ENCODE measurements at places on chromosomes 2 and 18.

DNA sequence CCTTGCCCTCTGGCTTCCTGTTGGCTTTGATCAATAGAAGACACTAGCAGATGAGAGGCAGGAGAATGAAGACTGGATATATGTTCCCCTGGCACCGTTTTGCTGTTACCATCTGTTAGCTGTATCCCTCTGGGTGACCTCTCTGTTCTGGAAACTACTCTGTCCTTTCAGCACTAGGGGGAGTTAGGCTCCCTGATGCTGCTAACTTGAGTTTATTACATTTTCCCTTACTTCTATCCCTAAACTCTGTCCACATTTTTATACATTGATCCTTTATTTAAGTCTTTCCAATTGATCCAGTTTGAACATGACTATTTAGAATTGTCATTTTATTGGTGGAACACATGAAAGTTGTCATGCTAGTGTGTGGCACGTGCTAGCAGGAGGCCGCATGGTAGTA lies 1014.3 kb upstream of the CDH2 start:
- DNase-seq = no peak

- DNase-seq = no peak
Measured at GRCh38 chr2:190879474-190880377, 895 bp upstream of the GLS start.

GRCh38 chr2:24334245-24334633 lies 26.1 kb downstream of the ITSN2 start:
- DNase-seq = no peak

- no peak for DNase-seq
Measured at GRCh38 chr2:64947885-64948284, 41.3 kb upstream of the SLC1A4 start.

DNA sequence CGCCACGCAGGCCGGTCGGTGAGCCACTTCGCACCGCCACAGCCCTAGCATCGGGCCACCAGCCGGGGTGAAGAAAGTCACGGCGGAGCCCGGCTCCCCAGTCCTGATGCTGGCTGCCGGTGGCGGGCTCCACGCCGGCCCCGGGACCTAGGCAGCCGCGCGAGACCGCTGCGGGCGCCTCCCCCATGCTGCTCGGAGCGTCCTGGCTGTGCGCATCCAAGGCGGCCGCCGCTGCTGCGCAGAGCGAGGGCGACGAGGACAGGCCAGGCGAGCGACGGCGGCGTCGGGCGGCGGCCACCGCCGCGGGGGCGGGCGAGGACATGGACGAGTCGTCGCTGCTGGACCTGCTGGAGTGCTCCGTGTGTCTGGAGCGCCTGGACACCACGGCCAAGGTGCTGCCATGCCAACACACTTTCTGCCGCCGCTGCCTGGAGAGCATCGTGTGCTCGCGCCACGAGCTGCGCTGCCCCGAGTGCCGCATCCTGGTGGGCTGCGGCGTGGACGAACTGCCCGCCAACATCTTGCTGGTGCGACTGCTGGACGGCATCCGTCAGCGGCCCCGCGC lies 433 bp downstream of the SH3RF3 start:
- DNase-seq = no peak

- DNase-seq = no peak
Measured at GRCh38 chr18:79491081-79491551, 95.4 kb downstream of the NFATC1 start.

- no peak for DNase-seq
Measured at GRCh38 chr18:61992285-61992684, 99.5 kb upstream of the RNF152 start.

GRCh38 chr2:54585136-54585733 lies 129.1 kb downstream of the SPTBN1 start:
- no peak for DNase-seq

GRCh38 chr2:162063899-162064298 lies 10.1 kb downstream of the DPP4 start:
- DNase-seq = no peak

- no peak for DNase-seq
Measured at GRCh38 chr18:59383851-59384250, 24.8 kb upstream of the LMAN1 start.

GRCh38 chr2:127479866-127480743 lies 46.2 kb downstream of the IWS1 start:
- DNase-seq = no peak

- peak; percentile 19 for DNase-seq
Measured at GRCh38 chr2:47653902-47654789, 128.8 kb upstream of the MSH6 start.

DNA sequence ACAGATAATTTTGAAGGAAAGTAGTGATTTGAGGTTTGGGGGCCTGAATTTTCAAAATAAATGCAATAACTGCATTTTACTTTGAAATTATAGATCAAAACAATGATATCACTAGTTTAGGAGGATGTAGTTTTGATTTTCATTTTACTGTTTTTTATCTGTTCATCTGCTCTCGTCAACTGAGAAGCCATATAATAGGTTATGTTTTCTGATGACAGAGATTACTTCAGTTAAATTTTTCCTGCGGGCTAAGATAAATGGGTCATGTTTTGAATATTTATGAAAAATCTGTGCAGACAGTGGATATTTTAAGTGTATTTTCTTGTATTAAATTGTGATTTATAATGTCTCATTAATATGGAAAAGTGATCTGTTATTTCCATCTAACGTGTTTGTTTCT lies 573.4 kb downstream of the CPS1 start:
- DNase-seq = no peak

- DNase-seq = no peak
Measured at GRCh38 chr18:57576316-57576715, 10.2 kb downstream of the FECH start.

DNA sequence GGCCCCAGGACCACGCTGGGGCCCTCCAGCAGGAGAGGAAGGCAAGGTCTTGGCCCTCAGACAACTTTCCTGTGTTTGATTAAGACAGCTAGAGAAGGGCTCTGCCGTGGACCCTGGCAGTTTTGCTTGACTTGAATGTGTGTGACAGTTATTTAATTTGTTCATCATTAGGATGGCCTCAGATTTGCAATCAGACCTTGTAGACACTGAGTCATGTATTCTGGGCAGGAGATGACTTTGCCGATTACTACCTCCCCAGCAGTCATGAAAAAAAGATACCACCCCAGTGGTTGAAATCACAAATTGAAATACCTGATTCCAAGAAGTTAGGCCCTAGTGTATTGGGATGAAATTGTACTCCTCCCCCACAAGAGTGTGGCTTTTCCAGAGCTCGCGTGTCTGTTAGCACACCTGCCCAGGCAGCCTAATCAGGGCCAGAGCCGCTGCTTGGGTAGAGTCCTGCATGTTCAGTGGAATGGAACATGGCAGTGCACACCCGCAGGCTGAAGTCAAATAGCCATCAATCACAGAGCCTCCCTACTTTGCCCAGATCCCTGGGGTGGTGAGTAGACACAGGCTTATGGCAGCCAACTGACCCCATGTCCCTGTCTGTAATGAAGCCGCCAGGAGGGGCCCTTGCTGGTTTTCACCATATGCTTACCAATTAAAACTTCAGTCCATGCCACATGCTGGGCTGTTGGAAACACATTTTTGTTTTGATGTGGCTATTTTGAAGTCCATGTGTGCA lies 122.5 kb downstream of the TPGS2 start:
- no peak for DNase-seq

GRCh38 chr2:14189929-14190328 lies 442.6 kb upstream of the LRATD1 start:
- DNase-seq = no peak

DNA sequence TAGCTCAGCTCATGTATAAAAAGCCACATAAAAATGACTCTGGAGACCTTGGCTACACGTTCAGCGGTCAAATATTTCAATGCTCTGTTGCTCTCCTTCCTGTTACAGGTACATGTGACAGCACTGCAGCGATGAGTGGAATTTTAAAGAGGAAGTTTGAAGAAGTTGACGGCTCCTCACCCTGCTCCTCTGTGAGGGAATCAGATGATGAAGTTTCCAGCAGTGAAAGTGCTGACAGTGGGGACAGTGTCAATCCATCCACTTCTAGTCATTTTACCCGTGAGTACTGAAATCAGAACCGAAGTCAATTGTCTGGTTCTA lies 125.4 kb downstream of the CSRNP3 start:
- no peak for DNase-seq

- DNase-seq = no peak
Measured at GRCh38 chr2:28717339-28717758, 34.3 kb upstream of the PPP1CB start.

DNA sequence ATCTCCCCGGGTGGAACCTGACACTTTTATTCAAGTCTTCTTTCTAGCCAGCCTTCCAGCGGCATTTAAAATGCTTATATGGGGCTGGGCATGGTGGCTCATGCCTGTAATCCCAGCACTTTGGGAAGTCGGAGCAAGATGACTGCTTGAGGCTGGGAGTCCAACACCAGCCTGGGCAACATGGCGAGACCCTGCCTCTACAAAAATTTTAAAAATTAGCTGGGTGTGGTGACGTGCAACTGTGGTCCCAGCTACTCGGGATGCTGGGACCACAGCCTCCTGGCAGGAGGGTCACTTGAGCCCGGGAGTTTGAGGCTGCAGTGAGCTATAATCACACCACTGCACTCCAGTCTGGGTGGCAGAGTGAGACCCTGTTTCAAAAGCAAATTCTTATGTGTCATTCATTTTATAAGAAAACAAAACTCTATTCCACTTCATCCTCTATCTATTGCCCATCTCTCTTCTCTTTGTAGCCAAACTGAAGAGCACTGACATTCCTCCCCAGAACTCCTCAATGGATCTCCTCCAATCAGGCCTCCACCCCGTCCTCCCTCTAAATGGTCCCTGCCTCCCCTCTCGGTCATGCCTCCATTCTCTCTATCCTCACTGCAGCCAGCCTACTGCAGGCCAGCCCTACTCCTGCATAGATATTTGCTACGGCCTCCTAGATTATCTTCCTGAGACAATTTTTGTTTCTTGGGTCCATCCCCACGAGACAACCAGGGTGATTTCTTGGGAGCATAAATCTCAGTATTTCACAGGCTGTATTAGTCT lies 18.0 kb upstream of the RHOB start:
- no peak for DNase-seq

DNA sequence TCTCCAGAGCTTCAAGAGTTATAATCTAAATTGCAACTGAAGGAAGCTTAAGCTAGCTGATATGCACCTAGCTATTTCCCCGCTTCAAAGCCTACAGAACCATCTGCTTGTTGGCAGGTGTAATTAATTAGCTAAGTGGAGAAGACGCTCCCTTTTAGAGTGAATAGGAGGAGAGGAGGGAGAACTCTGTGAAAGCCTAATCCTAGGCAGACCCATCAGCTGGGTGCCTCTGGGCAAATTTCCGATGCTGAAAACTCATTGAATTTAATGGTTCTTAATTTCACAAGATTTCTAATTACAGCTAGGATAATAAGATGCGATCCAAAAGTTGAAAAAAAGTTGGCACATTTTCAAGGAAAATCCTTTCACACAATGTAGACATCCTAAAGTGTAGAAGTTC lies 735.9 kb downstream of the ERBB4 start:
- DNase-seq = no peak

DNA sequence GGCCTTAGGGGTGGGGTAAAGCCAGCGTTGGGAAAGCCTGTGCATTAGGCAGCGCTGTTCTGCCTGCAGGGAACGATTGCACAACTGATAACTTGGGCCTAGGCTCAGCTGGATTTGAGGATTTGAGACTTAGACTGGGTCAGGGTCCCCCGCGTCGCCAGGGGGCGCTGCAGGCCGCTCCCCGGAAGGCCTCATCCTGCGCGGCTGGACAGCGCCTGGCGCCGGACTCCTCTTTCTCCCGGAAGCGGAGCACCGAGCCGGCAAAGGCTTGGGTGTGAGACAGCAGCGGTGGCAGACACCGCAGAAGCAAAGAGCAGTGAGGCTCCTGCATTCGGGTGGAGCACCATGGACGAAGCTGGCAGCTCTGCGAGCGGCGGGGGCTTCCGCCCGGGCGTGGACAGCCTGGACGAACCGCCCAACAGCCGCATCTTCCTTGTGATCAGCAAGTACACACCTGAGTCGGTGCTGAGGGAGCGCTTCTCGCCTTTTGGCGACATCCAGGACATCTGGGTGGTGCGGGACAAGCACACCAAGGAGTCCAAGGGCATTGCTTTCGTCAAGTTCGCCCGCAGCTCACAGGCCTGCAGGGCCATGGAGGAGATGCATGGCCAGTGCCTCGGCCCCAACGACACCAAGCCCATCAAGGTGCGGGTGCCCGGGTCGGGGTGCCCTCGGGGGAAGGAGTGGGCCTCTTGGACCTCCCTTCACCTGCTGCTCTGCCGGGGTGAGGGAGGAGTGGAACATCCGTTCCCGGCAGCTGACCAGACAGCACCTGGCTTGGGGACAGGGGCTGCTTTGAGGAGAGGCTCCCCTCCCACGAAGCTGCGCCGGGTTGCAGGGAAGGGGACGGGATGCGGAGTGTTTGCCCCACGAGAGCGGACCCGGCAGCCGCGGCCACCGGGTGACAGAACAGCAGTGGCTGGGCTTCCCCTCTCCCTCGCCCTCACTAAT lies at the start of gene RBM45:
RBM45 (plus strand) TSS at position 236 of the 951 bp plus-strand sequence; CDS start at position 346, 110 bp downstream.
- peak; percentile 87 for DNase-seq

DNA sequence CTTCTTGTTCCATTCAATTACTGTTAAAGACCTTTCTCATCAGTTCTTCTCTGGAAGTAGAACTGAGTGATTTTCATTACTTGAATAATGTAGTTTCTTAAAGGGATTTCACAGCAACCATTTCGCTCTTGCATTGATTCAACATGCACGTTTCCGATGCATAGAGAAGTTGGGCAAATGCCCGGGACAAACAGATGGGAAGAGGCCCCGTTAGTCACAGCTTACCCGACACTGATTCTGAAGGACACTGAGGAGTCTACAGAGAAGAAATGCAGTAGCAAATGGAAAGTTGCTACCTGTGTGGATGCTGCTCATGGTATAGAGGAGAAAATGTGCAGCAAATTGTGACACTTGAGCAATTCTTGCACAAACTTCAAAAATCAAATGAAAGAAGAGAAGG lies 32.3 kb upstream of the GCG start:
- no peak for DNase-seq

GRCh38 chr2:147711031-147711430 lies 133.8 kb upstream of the ACVR2A start:
- no peak for DNase-seq

- DNase-seq = no peak
Measured at GRCh38 chr2:216619411-216620393, 13.5 kb upstream of the IGFBP2 start.

Measured in progenitor cell of endocrine pancreas (in vitro differentiated cells).